ENCODE measurements at places on chromosomes 13 and 19.

DNA sequence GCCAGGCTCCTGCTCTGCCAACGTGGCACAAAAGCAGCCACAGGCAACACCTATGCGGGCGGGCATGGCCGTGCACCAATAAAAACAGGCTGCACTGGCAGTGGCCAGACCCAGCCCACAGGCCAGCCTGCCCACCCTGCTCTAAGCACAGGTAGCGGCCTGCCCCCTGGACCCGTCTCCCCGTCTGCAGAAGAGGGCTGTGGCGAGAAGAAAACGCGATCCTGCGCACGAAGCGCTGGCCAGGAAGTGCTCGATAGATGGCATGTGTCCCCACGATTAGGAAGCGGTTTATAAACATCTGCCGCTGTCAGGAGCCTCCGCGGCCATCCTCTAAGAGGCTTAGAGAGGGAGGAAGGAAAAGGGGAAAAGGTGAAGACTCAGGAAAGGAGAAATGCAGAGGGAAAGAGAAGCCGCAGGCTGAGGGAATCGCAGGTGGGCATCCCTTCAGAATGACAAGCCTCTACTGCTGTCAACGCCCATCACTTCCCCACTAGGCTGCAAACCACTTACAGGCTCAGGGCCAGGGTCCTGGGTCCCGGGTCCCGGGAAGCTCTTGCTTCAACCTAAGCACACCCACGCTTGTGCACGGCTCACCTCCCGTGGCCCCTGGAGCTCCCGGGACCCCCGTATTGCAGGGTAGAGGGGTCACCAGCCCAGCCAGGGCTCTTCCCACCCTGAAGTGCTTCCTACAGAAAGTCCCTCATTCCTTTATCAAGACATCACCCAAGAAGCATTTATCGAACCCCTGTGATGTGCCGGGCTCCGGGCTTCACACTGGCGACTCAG is 10.5 kb downstream of the MLLT1 start:
- DNase-seq = no peak

DNA sequence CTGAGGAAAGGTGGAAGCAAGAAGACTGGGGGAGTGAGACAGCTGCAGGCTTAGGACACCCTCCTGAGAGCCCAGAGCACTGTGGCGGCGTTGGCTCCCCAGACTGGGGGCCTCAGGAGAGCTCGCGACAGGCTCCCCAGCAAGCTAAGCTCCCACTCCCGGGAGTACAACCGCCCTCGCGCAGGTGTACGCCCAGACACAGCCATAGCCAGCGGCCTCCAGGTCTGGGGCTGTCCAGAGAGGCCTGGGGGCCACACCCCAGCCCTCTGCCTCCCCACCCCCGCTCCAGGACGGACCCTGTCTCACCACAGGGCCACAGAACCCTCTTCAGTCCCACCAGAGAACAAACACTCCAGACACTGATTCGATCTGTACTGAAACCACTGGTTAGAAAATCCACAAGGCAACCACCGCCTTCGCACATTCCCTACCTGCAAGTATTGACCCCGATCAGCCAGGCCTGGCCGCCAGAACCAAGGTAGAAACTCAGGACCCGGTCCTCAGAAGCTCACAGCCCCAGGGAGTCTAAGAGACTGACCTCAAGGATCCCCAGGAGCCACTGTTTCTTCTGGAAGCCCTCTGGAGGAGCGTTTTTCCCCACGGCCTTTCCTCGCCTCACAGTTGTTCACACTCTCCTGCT is 16.3 kb downstream of the ZIC5 start:
- no peak for DNase-seq

- no peak for DNase-seq
Observed at GRCh38 chr13:65768545-65768944, 1461.6 kb downstream of the PCDH9 start.

GRCh38 chr19:11887234-11887610 is 360 bp upstream of the ZNF69 start:
- DNase-seq = no peak

Measured in lung microvascular endothelial cell (primary cell).